Stimulated activated CD4-positive, alpha-beta T cell treated with anti-CD3 and anti-CD28 coated beads, Interleukin-1b, Interleukin-23, amount 100 ng/mL, for 4 hours (primary cell): ENCODE measurements at places on chromosomes 4 and X.

- DNase-seq, result no peak
These were observed 151.5 kb downstream of the VEGFC start for GRCh38 chr4:176641237-176641636.

DNA sequence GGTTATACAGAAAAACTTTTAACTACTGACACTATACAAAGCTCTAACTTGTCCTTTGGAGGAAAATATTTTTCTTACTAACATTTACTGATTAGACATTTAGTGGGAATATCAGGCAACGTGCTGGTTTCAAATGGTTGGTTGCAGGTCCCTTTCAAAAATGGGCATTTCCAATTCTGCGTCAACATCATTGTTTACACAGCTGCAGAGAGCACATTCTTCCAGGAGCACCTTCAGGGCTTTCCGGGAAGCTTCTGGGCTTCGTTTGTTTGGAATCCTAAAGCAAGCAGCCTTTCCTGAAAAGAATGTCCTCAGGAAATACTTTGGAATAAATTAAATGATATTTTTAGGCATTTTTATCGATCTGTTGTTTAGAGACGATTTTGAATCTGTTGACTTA lies 289.7 kb downstream of the TRIML1 start:
- no peak for DNase-seq

DNA sequence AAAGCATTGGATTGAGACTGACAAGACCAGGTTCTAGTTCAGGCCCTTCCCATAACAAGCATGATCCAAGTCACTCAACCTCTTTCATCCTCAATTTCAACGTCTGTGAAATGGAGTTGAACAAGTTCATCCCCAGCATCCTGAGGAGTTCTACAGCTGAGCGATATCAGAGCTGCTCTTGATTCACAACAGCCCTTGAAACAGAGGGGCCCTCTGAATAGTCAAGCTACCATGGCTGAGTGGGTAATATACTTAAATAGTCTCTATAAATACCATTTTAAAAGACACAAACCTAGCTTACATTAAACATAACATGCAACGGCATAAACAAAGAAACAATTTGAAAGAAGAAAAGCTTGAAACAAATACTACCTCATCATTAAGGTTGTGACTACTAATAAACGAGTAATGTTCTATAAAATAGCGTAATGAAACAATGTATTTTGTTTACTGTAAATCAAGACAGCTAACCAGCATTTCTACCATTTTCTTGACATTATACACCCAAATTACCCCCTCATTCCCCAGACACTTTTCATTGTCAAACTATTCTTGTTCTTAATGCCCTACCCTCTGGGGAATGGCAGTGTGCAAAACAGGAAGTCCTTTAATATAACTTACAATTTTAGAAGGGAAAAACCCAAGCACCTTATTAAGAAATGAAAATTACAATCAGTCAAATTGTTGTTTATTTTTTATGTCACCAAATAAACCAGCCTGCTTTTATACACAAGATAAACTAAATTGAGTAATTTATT lies 202.3 kb downstream of the PARM1 start:
- DNase-seq, result no peak

DNA sequence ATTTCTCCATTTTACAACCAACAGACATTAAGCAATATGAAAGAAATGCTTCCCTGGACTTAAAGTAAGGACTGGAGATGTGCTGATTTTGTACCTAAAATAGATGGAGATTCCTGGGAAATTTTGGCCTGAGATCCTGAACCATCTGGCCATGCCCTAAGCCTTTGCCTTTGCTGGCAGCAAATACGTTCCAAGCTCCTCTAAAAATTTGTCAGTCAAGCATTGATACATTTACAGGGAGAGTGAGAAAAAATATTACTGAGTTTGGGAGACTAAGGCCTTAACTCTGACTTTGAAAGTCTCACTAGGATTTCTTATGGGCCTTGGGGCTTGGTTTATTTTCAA lies 63.9 kb downstream of the FHDC1 start:
- no peak for DNase-seq

DNA sequence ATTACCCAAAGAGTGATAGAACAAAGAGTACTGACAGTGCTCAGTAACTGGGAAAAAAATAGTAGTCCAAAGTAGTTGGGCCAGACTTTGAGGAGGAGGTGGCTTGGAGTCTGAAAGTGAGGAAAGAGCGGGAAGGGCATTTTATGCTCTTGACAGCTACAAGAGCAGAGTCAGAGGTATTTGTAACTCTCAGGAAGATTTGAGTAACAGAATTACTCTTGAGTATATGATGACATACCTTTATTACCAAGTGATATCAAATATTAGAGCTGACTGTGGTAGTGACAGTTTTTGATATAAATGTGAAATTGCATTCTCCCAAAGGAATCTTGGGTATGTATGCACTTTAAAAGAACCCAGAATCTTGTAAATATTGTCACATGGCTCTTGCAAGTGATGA lies 2.2 kb downstream of the SLAIN2 start:
- DNase-seq, result no peak

GRCh38 chr4:22692736-22693135 lies at the start of gene GBA3:
Gene GBA3 (plus strand): TSS chr4:22692937.
- no peak for DNase-seq

GRCh38 chr4:75172551-75172950 lies 239.6 kb downstream of the PARM1 start:
- no peak for DNase-seq

DNA sequence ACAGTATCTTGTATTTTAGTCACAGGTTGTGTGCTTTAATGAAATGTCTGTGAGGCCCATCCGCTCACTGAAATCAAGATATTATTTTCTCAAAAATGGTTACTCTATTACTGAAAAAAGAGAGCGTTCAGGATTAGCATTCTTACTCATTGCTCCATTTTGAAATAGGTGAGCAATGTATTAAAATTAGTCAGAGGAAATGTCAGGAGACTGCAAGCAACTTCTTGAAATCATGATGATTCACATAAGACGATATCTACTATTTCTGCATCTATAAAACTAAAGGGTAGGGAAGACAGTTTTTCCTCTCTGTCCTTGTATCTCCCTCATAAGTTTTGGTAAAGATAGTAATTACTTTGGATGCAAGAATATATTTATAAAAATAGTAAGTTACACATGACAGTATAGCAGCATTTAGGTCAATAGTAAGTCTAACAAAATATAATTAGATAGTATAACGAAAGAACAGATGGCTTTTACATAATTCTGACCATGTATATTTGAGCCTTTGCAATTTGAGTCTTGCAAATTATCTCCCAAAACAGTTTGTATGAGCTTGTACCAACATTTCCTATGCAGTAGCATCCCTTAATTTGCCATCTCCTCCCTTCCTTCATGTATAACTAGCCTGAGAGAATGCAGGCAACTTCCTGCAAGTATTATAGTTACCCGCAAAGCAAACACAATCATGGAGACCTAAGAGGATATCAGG lies 937.8 kb downstream of the PCDH7 start:
- DNase-seq, result no peak

- DNase-seq, result no peak
These were observed 1.2 kb upstream of the NEUROG2 start for GRCh38 chr4:112517067-112517634.

DNA sequence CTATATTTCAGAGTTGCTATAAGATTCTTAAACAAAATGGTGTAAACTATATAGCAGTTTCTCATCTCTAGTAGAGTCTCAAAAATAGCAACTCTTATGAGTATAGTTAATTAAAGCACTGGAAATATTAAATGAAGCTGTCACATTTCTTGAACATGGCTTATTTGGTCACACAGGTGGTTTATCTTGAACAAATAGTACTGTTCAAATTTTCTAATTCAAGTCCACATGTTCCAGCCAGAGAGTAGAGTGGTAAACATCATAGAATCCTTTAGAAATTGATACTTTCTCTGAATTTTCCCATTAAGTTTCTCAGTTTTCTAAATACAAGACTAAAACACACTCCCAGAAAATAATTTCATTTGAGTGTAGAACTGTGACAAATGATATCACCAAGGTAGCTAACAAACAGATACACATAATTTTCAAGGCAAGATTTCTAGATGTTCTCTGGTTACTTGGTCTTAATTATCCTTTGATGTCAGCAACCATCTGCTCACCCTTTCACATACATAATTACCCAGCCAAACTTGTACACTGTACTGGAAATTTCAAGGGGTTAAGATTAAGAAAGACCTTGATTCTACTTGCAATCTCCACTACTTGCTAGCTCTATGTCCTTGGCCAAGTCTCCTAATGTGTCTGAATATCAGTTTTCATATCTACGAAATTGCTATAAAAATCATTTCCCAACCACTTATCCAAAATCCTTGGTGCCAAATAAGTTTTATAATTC lies 24.3 kb upstream of the PAK3 start:
- no peak for DNase-seq

- no peak for DNase-seq
These were observed 42.6 kb upstream of the PARM1 start for GRCh38 chr4:74890341-74890740.

- no peak for DNase-seq
These were observed at the start of gene SLITRK2 for GRCh38 chrX:145817331-145818185. Gene SLITRK2 (plus strand): TSS chrX:145817829. CDS start chrX:145822426, 4,597 bp downstream.

DNA sequence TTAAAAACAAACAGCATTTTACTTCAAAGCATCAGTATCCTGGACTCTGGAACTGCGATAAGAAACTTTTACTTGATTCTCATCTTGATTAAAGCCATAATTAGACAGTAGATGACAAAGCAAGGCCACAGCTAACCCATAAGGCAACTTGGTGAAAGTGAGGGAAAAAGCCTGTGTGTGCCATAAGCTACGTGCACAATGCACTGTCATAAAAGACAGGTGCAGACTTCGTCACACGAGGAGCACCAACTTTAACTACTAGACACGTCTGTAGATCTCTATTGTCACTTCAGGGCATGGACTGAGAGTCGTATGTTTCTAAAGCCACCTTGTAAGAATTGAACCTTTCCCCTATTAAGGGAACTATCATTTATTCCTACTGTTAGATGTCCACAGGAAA lies 13.1 kb downstream of the CTPS2 start:
- no peak for DNase-seq

GRCh38 chr4:122508083-122508482 lies 51.6 kb upstream of the IL2 start:
- DNase-seq, result no peak

DNA sequence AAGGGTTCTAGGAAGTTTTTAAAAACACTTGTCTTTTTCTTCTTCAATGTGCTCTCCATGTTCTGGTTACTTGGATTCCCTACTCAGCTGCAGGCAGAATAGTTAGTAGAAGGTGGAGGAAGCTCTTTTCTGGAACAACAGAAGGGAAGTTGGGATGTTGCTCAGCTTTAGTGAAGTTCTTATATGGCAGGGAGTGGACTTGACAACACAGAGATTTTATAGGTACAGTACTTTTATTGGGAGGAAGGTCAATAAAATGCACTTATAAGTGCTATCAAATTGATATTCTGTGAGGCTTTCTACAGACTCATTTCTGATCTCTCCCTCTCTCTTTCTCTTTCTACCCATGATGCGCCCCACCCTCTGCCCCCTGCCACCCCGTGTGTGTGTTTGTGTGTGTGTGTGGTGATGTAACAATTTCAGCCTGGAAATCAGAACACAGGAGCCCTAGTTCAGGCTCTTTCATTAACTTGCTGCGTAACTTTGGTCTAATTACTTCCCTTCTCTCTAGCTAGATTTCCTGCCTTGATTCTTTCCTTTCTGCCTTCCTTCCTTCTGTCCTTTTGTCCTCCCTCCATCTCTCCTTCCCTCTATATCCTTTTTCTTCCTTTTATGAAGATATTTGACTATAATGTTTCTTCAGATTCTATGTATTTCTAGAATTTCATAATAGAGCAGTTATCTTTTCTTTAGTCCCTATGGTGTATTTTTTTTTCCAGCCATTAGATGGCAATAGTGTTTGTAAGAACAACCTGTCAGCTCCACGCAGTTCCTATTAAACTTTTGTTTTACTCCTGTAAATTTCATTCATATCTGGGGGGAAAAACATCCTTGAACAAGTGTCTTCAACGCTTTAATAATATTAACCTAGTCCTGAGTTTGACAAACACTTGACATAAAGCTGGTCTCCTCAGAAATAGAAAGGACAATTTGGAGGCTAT lies 37.1 kb downstream of the HEPH start:
- no peak for DNase-seq

- no peak for DNase-seq
These were observed 191.3 kb downstream of the OR13H1 start for GRCh38 chrX:131735127-131735526.

GRCh38 chr4:141814499-141814898 lies 178.1 kb downstream of the IL15 start:
- DNase-seq, result no peak

DNA sequence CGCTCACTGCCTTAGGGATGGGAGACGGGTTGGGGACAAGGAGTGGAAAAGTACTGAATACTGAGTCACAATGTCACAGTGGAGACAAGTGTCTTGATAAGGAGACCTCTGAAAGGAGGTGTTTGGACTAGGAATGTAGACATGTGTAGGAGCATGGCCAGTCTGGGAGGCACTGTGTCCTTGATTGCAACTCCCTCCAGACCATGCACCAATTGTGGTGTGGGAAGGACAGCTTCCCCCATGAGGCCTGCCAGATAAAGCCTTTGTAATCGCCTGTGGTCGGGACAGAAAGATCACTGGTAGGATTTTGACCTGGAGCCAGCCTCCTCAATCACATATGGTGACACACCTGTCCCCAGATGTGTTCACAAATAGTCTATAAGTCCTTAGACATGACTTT lies 64.1 kb downstream of the USP38 start:
- no peak for DNase-seq

GRCh38 chr4:4639370-4639769 lies 97.5 kb upstream of the STX18 start:
- DNase-seq, result no peak

GRCh38 chr4:147769386-147769785 lies 37.5 kb downstream of the ARHGAP10 start:
- no peak for DNase-seq

- DNase-seq, result no peak
These were observed 3.3 kb downstream of the PPP2R2C start for GRCh38 chr4:6469144-6469543.
